Fibroblast of skin of right quadriceps (primary cell): ENCODE measurements at places on chromosomes 11 and 22.
A peak's percentile ranks its signal among the peaks of the same experiment; 100 is the strongest.

GRCh38 chr22:25514436-25515180 lies 49.9 kb upstream of the GRK3 start:
- DNase-seq: peak; percentile 25

GRCh38 chr11:68002575-68002937 lies 1.3 kb downstream of the UNC93B1 start:
- DNase-seq: no peak

DNA sequence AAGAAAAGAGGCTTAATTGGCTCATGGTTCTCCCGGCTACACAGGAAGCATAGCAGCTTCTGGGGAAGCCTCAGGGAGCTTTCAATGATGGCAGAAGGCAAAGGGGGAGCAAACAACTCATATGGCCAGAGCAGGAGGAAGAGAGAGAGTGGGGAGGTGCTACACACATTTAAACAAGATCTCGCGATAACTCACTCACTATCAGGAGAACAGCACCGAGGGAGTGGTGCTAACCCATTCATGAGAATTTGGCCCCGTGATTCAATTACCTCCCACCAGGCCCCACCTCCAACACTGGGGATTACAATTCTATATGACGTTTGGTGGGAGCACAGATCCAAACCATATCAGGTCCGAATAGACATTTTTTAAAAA lies 41.7 kb upstream of the APLNR start:
- DNase-seq: peak; percentile 15

- DNase-seq: peak; percentile 73
Observed at GRCh38 chr11:33620423-33621171, 80.0 kb downstream of the C11orf91 start.

GRCh38 chr11:16812274-16812673 lies 73.8 kb downstream of the C11orf58 start:
- no peak for DNase-seq

DNA sequence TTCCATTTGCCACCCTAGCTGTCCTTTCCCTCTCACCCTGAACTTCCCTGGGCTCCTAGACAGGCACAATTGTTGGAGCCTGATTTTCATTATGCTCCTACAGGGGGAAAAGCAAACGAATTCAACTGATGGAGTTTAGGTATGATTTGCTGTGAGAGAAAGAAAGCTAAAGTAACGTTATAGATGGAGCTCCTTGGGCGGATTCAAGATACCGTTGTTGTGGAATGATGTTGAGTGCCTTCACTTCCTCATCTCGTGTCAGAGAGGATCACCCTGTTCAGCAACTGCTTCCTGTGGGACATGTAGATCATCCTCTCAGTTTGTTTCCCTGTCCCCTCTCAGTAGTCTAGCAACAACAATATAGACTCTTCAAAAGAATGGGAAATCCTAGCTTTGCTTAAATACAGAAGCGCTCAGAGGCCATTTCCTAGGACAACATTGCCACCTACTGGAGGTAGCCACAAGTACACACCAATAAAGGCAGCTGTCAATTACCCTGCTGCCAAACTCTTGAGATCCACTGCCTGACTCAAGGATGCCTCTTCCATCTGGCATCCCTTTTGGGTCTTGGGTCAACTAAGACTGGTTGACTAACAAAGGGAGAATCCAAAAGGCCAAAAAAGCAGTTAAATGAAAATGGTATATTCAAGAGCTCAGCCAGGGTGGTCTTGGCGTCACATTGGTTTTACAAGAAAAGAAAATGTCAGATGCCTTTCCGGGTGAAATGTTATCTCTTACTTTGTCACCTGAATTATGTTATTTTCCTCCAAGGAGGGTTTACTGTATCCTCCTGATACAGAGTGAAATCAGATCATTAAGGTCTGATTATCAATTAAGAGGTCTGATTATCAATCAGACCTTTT lies 13.5 kb upstream of the DTX4 start:
- DNase-seq: peak; percentile 65

GRCh38 chr11:86535773-86536172 lies 136.6 kb downstream of the ME3 start:
- no peak for DNase-seq

- no peak for DNase-seq
Observed at GRCh38 chr11:76999597-76999996, 34.6 kb upstream of the B3GNT6 start.

GRCh38 chr22:48765595-48765994 lies 1062.1 kb downstream of the BRD1 start:
- DNase-seq: no peak

DNA sequence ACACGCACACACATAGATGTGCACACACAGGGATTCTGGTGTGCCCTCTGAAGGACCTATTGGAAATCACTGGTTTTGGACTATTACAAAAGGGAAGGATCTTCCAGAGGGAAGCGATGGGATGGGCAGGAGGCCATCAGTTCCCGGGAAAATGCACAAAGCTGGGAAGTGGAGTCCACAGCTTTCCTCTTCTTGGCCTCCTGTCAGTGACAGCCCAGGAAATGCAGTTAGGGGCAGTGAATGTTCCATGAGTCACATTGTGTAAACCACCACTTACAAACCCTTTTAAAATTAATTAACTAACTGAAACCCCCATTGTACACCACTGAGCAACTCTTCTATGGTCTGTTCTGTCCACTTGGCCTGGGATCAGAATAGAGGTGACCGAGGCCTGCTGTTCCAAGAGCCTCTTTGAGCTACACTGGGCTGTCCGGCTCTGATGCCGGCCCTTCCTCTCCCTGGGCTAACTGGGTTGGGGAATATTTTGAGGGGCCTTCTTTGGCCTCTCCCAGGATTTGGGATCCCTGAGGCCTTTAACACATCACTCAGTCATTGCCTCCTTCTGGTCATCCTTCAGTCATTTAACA lies 137.7 kb downstream of the FEZ1 start:
- DNase-seq: peak; percentile 34

DNA sequence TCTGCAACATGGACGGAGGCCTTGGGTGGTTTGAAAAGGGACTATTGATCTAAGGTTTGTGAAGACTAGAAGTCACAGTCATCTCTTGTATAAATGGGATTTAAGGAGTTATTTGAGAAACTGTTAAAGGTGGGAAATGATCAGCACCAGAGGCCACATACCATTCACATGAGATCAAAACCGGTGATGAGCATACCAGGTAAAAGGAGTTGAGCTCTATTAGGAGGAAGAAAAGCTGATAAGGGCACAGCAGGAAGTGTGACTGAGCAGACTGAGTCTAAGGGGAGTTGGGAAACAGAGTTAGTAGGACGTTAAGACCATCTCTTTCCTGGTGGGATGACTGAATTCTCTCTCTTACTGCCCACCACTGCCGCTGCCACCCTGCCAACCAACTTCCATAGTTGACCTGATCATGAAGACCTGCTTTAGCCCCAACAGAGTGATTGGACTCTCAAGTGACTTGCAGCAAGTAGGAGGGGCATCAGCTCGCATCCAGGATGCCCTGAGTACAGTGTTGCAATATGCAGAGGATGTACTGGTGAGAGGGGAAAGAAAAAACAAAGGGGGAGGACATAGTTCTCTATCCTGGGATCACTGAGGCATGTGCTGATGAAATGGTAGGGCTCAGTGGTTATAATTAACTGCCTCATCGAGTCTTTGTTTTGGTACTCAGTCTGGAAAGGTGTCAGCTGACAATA lies 7.6 kb downstream of the EIF3F start:
- DNase-seq: no peak

- no peak for DNase-seq
Observed at GRCh38 chr11:38296211-38296776, 1698.3 kb upstream of the RAG2 start.

- DNase-seq: peak; percentile 40
Observed at GRCh38 chr11:126194121-126194543, 17.3 kb downstream of the RPUSD4 start.

DNA sequence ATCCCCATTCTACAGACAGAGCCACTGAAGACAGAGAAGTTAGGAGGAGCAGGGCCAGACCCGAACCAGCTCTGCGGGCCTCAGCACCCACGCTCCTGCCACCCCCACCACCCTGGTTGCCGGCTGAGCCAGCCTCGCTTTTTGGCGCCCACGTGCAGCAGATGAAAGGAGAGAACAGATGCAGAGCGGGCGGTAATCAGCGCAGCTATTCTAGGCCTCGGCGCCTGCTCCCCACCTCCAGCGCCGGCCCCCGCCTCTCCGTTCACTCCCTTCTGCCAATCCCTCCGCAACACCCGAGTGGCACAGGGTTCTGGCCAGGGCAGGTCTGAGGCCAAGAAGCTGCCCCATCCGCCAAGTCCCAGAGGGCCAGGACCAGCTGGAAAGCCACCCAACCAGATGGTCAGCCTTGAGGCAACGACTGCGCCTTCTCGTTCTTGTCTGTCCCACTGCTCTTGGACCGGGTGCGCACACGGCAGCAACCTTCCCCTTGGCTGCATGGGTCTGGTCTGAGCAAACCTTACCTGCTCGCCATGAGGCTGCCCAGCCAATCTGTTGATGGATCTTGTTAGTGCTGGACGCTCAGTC lies 16.8 kb downstream of the DNAL4 start:
- no peak for DNase-seq

- DNase-seq: no peak
Observed at GRCh38 chr22:37610480-37611129, 2.0 kb downstream of the GGA1 start.

DNA sequence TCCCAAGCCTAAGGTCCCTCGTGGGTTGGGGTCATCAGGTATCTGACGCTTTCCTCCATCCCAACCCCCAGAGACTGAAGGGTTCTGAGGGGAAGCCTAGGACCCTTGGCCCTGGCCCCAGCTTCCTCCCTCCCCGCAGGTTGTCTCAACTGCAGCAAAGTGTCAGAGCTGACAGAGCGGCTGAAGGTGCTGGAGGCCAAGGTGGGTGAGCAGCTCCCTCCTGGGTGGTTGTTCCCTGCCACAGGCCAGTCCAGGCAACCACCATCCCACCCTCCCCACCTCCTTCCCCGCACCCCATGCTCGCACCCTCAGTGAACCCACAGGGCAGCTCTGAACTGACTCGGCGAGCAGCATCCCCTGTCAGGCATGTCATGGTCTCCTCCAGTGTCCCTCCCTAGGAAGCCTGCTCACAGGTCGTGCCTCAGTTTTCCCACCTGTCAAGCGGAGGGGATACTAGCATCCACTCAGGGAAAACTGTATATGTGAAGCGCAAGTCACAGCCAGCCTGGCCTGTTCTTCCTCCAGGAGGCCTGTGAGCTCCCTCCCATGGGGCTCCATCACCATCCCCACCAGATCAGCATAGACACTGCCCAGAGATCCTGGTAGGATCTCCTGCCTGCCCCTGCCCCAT lies 20.8 kb downstream of the EMID1 start:
- no peak for DNase-seq

DNA sequence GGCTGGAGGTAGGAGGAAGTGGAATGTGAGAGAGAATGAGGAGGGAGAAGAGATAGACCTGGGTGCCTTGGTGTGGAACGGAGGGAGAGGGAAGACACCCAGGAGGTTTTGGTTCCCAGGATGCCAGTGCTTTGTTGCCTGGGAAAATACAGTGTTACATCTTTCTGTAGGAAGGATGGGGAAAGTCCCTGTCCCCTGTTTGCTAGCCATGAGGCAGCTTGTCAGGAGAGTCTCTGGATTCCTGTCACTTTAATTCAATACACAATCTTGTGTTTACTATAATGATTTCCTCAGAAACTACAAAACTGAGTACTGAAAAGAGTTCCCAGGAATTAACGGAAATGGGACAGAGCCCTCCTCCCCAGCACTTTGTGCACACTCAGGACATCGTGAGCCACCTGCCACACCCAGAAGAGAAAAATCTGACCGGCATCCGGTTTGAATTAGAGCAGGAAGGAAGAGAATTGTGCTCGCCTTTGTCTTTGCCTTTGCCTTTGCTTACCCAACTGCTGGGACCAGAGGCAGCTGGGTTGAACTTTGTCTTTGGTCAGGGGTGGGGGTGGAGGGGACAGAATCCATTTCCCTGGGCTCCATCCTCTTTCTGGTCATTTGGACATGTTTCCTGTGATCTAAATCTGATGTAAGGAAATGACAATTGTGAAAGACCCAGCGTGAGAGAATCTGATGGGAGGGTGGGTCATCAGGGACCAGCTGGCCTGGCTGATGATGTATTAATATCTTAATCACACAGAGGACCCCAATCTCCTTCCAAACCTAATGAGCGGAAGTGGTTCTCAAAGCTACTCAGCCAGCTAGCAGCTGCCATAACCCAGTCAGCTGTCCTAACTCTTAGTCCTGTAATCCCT lies 1.3 kb upstream of the LIMK2 start:
- DNase-seq: no peak

- no peak for DNase-seq
Observed at GRCh38 chr22:44355716-44356070, 42.9 kb upstream of the SHISAL1 start.

- no peak for DNase-seq
Observed at GRCh38 chr22:43114958-43115357, 4.4 kb downstream of the BIK start.

- DNase-seq: no peak
Observed at GRCh38 chr11:128907585-128907984, 16.4 kb downstream of the KCNJ5 start.
